WTC11 (cell line): ENCODE measurements at places on chromosomes 7 and 10.

DNA sequence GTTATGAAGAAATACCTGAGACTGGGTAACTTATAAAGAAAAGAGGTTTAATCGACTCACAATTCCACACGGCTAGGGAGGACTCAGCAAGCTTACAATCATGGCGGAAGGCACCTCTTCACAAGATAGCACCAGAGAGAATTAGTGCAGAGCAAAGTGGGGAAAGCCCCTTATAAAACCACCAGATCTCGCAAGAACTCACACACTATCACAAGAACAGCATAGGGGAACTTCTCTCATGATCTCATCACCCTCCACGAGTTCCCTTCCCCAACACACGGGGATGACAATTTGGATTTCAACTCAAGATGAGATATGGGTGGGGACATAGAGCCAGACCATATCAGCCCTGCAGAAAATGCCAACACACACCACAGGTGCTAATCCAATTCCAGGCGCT, 218.7 kb downstream of the PARD3 start:
- no peak for DNase-seq

DNA sequence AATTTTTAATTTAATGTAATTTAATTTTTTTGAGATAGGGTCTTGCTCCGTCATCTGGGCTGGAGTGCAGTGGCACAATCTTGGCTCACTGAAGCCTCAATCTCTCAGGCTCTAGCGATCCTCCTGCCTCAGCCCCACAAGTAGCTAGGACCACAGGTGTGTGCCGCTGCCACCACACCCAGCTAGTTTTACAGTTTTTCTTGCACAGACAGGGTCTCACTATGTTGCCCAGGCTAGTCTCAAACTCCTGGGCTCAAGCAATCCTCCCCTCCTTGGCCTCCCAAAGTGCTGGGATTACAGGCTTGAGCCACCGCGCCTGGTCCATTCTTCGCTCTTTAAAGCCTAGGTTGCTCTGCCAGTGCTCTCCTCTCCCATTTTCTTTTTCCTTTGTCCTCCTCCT, 12.9 kb downstream of the CALML3 start:
- DNase-seq, result no peak

- DNase-seq, result peak; percentile 52
Observed at GRCh38 chr7:152859781-152860191, 100.2 kb downstream of the ACTR3B start.

- DNase-seq, result no peak
Observed at GRCh38 chr7:57820477-57820876, 370.5 kb downstream of the ZNF716 start.

- DNase-seq, result no peak
Observed at GRCh38 chr7:6563936-6564770, 12.9 kb upstream of the GRID2IP start.

GRCh38 chr7:54419209-54419608, 123.0 kb upstream of the VSTM2A start:
- peak; percentile 29 for DNase-seq

GRCh38 chr7:54663603-54664234, 95.3 kb downstream of the SEC61G start:
- DNase-seq, result no peak

GRCh38 chr10:92517034-92517655, 56.7 kb downstream of the IDE start:
- DNase-seq, result peak; percentile 54

GRCh38 chr10:90652519-90652918, 205.3 kb downstream of the HTR7 start:
- no peak for DNase-seq

DNA sequence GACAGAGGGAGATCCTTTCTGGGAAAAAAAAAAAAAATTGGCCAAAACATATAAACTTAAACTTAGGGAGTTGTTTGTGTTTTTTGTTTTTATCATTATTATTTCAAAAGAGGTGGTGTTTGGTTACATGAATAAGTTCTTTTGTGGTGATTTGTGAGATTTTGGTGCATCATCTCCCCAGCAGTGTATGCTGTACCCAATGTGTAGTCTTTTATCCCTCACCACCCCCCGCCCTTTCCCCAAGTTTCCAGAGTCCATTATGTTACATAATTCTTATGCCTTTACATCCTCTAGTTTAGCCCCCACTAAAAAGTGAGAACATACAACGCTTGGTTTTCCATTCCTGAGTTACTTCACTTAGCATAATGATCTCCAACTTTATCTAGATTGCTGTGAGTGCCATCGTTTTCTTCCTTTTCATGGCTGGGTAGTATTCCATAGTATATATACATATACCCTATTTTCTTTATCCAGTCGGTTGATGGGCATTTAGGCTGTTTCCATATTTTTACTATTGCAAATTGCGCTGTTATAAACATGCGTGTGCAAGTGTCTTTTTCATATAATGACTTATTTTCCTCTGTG, 148.1 kb upstream of the ZNF92 start:
- DNase-seq, result no peak

GRCh38 chr10:19922236-19922963, 106.2 kb downstream of the PLXDC2 start:
- no peak for DNase-seq

DNA sequence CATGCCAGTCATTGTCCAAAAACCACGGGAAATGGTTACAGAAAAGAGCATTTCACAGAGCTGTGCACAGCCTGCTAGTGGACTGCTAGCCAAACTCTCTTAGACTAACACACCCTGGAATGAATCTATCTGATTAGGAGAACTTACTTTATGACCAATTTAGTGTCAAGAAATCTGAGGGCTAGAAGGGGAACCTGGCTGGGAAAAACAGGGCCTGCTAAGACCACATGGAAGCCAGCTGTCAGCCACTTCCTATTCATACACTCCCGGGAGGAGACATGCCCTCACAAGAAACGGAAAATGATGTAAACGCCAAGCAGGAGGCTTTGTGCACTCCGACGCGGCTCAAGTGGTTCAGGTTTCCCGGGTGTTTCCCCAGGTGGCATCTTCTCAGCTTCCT, 54.8 kb downstream of the MPP7 start:
- no peak for DNase-seq

DNA sequence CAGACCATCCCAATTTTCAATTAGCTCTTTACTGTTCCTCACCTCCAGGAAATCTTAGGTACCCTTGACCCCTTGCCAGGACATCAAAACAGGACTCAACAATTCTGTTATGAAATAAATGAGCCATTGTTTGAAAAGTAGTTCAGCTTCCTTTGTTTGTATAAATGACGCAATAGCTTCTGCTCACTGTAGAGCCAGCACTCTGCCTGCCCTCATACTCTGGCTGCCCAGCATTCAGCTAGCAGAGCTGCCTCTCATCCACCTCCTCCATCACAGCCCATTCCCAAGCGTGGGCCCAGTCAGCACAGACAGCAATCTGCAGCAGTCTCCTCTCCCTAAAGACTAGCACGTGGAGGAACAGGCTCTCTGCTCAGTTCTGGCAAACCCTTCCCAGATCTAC, 478.6 kb downstream of the GRID1 start:
- DNase-seq, result no peak

DNA sequence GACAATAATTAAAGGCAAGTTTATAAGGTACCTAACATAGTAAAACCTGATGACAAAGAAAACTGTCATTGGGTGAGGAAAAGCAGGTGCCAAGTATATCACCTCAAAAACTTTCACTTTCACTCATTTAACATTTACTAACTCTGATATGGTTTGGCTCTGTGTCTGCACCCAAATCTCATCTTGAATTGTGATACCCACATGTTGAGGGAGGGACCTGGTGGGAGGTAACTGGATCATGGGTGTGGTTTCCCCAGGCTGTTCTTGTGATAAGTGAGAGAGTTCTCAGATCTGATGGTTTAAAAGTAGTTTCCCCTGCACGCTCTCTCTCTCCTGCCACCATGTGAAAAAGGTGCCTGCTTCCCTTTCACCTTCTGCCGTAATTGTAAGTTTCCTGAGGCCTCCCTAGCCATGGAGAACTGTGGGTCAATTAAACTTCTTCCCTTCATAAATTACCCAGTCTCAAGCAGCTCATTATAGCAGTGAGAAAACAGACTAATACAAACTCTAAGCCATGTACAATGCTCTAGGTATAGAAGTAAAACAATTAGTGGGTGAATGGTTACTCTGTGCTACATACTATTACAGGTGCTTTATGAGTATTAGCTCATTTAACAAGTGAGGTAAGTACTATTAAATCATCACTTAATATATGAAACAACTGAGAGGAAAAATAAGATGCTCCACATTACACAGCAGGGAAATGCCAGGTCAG, 199.0 kb downstream of the CHCHD3 start:
- DNase-seq, result no peak

DNA sequence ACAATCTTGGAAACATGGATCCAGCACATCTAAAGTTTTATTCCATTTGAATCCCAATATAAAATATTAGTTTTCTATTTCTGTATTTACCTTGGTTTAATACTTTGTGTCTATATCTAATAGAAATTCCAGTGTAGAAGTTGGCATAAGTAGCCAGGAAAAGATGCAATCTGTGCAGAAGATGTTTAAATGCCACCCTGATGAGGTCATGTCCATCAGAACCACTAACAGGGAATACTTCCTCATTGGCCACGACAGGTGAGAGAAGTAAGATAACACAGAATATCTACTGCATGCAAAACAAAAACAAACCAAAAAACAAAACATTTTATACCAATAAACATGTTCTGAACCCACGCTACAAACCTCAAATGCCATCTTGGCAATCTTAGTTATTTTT, 15.7 kb downstream of the PLEKHS1 start:
- no peak for DNase-seq

- no peak for DNase-seq
Observed at GRCh38 chr10:22779331-22780019, 65.1 kb upstream of the PIP4K2A start.

DNA sequence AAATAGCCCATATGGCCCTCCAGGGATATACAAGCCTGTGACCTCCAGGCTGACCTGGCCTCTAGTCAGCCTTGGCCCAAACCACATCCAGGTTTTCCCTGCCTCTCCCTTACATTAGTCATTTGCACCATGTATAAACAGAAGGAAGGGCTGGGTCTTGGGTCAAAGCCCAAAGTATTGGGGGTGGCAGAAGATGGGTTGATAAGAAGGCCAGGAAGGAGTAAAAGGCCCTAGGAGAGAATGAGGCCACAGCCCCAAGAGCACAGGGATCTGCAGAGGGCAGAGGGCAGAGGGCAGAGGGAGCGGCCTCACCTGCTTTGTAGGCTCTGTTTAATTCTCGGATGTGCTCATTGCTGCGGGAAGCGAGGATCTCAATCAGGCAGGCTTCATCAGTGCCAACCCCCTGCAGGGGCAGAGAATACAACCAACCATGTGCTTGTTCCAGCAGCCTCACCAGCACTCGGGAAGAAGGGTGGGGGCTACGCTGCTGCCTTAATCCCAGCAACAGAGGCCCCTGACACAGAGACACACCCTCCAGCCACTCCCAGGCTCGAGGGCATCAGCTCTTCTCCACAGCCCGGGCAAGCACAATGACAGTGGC, 31.3 kb downstream of the PLAC9 start:
- no peak for DNase-seq

GRCh38 chr10:4252701-4253100, 467.7 kb upstream of the KLF6 start:
- no peak for DNase-seq

DNA sequence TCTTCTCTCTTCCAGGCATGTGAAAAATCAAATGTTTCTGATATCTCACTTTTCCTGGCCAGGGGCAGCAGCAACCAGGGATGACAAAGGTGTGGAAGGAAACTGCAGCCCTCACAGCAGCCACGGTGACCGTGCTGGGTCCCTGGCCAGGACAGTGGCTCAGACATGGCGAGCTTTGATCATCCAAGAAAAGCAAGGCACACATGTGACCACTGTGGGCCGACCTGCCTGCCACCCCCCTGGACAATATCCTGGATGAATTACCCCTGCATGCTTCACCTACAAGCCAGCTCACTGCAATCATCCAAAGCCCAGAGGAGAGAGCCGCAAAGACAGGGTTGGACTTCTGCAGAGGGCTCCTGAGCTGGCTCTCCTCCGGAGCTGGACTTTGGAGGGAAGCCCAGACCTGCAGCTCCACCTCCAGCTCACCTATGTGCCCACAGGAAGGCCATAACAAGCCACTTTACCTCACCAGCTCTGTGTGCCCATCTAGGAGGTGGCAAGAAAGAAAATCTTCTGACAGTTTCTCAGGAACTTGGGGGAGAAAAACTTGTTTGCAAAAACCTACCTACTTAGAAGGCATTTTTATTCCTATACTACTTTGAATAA, 2.7 kb downstream of the CHST15 start:
- DNase-seq, result no peak

DNA sequence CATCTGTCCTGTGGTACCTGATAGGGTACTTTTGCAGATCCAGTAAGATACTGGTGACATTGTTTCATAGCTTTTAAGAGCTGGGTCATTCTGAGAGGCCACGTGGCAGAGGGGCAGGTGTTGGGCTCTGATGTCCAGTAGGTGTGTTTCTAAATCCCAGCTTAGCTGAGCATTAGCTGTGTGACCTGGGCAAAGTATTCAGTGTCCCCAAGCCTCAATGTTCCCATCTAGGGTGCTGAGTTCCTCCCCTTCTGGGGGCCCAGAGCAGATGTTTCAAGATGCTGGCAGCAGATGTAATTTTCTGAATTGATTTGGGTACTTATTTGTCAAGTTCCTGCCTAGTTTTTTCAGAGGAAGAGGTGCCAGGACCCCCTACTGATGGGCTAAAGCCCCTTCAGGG, 52.9 kb downstream of the NEURL1 start:
- no peak for DNase-seq

DNA sequence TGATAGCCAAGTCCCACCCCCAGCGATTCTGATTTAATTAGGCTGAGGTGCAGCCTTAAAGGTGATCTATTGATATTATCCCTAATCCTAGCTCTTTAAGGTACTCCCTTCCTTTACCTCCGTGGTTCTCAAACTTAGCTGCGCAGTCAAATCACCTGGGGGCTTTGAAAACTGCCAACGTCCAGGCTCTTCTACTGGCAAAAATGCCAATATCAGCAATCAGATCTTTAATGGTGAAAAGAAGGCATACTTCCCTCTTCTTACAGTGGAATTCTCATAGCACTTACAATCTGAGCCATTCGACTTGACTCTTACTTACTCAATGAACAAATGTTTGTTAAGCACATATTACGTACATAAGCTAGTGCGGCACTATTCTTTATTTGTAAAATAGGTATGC, 704 bp upstream of the SLC35B4 start:
- DNase-seq, result no peak

- no peak for DNase-seq
Observed at GRCh38 chr7:94556028-94556427, 46.4 kb downstream of the CASD1 start.

GRCh38 chr7:826230-826917, 5.9 kb upstream of the SUN1 start:
- no peak for DNase-seq

DNA sequence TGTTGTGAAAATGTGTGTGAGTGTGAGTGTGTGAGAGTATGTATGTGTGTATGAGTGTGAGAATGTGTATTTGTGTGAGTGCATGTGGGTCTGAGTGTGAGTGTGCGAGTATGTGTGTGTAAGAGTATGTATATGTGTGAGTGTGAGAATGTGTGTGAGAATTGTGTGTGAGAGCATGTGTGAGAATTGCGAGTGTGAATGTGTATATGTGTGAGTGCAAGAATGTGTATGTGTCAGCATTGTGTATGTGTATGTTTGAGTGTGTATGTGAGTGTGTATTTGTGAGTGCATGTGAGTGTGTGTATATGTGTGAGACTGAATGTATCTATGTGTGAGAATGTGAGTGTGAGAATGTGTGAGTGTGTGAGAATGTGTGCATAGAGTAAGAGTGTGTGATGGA, 72.0 kb upstream of the PCBD1 start:
- DNase-seq, result no peak

- no peak for DNase-seq
Observed at GRCh38 chr10:88528806-88529570, 54.1 kb downstream of the RNLS start.
